ENCODE measurements at places on chromosomes 4 and X.
A peak's percentile ranks its signal among the peaks of the same experiment; 100 is the strongest.

DNA sequence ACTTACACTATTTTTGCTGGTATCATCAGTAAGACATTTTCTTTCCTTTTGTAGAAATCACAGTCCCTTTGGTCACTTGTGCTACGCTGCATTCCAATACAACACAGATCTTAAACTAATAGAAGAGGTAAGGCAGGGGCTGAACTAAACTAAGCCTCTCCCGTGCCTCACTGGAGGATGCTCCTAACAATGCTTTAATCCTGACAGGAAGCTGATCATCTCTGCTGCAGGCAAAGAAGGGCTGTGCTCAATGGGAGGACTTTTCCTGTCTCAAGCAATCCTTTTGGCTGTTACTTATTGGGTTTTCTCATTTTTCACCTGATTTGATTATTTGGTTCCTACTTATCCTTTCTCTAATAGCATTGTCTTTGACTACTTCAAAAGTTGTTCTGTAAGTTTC, 583.1 kb downstream of the INPP4B start:
- no peak for DNase-seq

DNA sequence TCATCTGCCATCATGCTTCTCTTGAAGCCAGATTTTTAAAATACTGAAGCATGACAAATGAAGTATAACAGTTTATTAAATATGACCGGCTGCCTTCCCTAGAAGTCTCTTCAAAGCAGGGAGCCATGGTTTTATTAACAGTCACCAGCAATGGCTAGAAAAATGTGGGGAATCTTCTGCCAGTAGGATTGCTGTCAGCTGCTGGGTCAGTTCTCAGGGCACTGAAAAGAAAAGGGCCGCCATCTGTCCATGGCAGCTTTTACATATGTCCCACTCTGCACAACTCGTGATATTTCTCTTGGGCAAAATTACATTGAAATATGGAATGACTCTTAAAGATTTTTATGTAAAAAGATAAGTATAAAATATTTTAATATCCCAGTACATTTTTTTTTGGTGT, 2.8 kb downstream of the CCNG2 start:
- DNase-seq: no peak

GRCh38 chr4:41880022-41880837, 55.0 kb upstream of the TMEM33 start:
- peak; percentile 43 for DNase-seq

DNA sequence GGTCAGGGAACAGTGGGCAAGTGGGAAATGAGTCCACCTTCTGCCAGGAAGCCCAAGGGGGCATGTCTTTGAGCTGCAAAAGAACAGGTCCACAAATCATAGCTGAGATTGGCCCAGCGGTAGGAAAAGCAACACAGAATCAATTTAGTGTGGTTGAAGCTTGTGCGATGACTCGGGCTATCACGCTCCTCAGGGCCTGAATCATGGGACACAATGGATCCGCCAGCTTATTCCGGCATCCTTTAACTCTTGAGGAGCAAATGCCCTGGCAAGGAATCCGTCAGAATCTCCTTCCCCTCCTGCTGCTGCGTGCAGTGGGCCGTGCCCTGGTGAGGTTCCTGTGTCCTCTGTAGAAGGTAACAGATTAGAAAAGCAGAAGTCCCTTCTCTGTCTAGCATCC, 98.0 kb downstream of the RELL1 start:
- no peak for DNase-seq

- no peak for DNase-seq
Observed at GRCh38 chr4:121308328-121308663, 72.5 kb downstream of the QRFPR start.

DNA sequence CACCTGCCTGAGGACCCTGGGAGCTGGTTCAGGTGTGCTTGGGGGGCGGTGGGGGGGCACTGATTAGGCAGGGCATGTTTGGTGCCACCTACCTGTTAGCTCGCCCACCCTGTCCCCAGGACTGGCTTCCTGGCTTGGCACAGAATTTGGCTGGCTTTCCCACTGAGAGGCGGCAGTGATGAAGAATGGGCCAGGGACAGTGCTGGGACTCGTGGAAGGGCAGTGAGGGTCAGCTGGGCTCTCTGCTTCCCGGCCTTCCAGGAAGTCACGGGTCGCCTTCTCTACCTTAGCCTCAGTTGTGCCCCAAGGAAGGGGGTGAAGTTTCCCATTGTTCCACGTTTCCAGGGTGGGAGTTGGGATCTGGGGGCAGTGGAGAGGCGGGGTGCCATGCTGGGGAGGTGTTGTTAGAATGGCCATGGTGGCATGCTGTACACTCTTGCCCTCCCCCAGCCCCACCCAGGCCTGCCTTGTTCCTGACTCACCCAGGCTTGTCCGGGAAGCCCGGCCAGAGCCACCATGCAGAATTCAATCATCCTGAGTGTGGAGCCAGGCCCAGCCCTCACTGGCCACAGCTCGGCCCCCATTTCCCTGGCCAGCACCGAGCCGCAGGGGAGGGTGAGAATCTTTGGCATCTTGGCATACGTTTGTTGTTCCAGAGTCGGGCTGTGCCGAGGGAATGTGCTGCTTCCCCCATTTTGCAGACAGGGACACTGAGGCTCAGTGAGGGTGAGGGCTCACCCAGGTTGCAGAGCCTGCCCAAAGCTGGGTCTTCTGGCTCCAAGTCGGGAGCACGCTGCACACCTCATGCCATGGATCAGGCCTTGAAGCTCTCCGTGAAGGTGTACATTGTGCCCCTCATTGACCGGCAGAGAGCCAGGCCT, 21.9 kb upstream of the GPR78 start:
- no peak for DNase-seq

- no peak for DNase-seq
Observed at GRCh38 chr4:75924309-75924827, 16.4 kb downstream of the NAAA start.

- DNase-seq: no peak
Observed at GRCh38 chr4:141462361-141462760, 174.0 kb upstream of the IL15 start.

DNA sequence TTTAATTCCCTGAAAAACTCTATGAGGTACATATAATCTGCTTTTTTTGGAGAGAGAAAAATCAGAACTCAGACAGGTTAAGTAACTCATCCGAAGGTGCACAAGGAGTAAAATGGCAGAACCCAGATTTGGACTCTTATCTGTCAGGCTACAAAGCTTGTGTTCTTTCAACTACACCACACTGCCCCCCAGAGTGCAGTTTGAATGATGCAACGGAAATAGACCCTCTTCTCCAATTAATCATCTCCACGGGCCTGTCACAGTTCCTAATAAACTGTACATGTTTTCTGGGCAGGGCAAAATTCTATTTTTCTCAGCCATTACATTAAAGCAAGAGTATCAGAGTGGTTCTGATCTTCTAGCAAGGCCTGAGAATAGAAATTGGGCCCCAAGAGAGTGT, 35.3 kb upstream of the DCX start:
- DNase-seq: peak; percentile 57

- DNase-seq: no peak
Observed at GRCh38 chr4:156098805-156099204, 145.1 kb upstream of the CTSO start.

- no peak for DNase-seq
Observed at GRCh38 chr4:41121906-41122305, 92.4 kb downstream of the APBB2 start.

DNA sequence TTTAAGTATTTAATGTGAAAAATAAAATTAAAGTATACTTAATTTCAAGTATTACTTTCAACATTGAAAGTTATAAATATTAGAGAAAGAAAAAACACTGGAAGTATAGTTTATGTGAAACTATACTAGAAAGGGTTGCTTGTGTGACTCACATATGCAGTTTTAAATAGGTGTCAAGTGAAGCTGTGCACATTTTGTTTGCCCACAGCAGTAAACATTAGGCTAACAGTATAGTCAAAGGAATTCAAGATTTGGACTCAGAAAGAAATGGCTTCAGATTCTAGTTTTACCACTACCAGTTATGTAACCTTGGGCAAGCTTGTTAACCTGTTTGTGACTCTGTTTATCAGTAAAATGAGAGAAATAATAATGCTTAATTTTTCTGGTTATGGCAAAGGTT, 148.2 kb downstream of the FAM47B start:
- no peak for DNase-seq

- DNase-seq: no peak
Observed at GRCh38 chr4:78308517-78308916, 243.1 kb upstream of the ANXA3 start.

DNA sequence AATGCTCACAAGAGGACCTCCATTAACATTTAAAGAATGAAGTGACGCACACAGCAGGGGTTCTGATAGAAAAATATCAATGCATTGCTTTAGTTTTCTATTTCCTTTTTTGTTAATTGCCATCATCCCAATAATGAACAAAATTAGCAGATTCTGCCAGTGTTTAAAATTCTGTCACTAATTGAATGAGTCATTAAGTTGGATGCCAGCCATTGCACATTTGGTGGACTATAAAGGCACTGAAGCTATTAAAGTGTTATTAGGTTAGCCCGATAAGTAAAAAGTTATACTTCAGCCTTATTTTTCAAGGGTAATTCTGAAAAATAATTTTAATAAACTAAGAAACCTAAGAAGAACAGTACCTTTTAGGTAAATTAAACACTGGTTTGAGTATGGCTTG, 53.1 kb downstream of the MAP3K15 start:
- DNase-seq: no peak

- DNase-seq: no peak
Observed at GRCh38 chr4:144104509-144105130, 35.9 kb downstream of the GYPA start.

DNA sequence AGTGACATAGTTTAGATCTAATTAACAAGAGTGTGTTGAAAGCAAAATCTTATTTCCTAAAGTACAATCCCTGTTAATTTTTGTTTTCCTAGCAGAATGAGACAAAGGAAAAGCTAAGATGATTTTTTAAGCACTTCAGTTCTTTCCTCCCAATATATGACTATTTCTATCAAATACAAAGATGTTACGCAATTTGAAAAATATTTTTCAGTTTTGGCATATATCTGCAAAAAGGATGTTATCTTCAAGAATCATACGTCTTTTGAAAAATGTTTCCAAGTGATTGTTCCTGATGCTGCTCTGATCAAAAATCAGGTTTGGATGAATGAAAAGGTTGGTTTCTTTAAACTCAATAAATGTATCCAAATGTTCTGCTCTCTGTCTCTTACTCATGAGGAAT, 486.7 kb upstream of the CPEB2 start:
- DNase-seq: no peak

GRCh38 chr4:179268791-179269190, 1826.6 kb upstream of the AGA start:
- DNase-seq: no peak

DNA sequence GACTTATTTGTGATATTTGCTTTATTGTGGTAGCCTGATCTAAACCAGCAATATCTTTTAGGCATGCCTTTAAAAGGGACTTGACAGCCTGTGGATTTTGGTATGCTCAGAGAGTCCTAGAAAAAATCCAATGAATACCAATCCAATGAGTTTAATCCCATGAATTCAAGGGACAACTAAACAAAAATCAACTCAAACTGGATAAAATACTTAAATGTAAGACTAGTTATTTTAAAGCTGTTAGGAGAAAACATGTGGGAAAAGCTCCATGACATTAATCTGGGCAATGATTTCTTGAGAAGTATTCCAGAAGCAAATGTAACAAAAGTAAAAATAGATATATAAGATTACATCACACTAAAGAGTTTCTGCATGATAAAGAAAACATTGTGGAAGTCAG, 711.5 kb upstream of the PITX2 start:
- DNase-seq: no peak

- no peak for DNase-seq
Observed at GRCh38 chr4:177369372-177369771, 59.7 kb downstream of the NEIL3 start.

GRCh38 chr4:185869427-185869826, 57.4 kb upstream of the SORBS2 start:
- no peak for DNase-seq

GRCh38 chrX:97328853-97329390, 445.2 kb downstream of the RPA4 start:
- DNase-seq: no peak

DNA sequence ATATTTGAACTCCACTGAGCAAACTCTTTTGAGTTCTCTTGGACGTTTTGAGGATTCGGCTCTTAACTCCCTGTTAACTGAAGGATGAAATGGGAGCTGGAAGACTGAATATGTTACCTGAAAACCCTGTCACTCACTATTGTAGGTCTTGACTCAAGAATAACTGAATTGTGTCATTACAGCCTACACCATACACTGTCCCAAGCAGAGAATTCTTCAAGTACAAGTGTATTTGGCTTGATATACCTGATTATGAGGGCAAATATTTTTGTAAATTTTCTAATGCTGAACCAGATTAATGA, 276.1 kb downstream of the CFAP299 start:
- no peak for DNase-seq

DNA sequence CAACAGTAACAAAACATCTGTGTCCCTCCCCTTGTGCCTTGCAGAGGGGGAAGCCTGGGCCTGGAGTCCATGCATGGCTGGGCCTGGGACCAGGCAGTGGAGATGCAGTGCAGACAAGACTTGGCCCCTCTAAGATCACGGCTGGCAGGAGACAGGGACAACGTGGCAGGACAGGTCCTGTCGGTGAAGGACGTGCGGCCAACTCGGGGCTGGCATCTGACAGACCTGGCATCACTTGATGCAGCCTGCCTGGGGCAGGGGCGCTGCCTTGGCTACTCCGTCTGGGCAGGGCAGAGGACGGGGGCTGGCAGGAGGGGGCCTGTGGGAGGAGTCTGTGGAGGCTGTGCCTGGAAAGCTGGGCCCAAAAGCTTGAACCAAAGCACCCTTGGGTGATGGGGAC, 112.1 kb downstream of the CPZ start:
- DNase-seq: no peak

GRCh38 chrX:11103751-11104150, 7.4 kb upstream of the HCCS start:
- no peak for DNase-seq

GRCh38 chrX:9626379-9626778, 139.3 kb downstream of the GPR143 start:
- DNase-seq: no peak

DNA sequence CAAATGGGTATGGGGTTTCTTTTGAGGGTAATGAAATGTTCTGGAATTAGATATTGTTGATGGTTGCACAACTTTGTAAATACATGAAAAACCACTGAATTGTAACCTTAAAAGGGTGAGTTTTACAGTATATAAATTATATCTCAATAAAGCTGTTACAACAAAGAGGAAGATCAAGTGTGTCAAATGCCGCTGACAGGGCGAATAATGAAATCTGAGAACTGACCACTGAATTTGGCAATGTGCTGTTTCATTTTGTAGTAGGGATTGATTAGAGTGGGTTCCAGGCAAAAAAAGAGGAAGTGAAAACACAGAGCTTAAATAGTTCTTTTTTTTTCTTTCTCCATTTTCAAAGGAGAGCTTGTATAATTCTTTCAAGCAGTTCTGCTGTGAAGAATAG, 161.1 kb upstream of the NAP1L5 start:
- no peak for DNase-seq

GRCh38 chr4:10047967-10048366, 26.7 kb upstream of the SLC2A9 start:
- no peak for DNase-seq

DNA sequence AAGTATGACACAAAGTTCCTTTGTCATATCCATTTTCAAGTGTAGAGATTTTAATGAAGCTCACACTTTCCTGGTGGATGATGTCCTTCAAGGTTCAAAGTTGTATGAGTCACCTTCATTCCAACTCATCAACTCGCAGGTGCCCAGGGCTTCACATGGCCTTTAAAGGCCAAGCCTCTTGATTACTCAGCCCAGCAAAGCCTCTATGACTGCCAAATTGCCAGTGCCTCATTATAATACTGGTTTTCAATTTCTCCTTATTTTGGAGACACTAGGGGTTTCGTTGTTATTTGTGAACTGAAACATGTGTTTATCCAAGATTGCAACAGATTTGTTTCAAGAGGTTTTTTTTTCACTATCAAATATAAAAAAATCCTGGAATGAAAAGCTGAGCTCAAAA, 45.9 kb upstream of the PPP3CA start:
- no peak for DNase-seq

GRCh38 chr4:155559915-155560314, 106.7 kb upstream of the GUCY1A1 start:
- DNase-seq: no peak

All from H9 (cell line).